Vagina (tissue), 2 donors: ENCODE measurements at places on chromosomes 5 and 9. TPM values are rescaled to one million over a fixed set of nuclear protein-coding genes. Genes with fewer than 3 reads are reported as not detected.
A peak's percentile ranks its signal among the peaks of the same experiment; 100 is the strongest.

- peak; percentile 69 for DNase-seq
These were observed 160.6 kb downstream of the COL23A1 start for GRCh38 chr5:178429491-178430185.

DNA sequence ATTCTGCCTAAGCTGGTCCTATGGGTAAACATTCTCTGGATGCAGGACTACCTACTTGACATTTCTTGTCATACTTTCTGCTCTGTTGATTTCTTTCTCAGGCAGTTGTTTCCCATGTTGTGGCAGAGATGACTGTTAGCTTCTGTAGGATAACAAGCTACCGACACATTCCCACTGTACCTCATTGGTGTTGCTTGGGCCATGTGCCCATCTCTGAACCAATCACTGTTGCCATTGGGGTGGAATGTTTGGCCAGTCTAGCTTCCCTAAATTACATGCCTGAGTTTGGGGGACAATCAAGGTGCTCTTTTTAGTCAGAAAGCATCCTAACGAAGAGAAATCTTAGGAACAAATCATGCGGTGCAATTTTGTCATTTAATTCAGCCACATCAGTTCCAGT is 212.0 kb downstream of the KDM4C start:
- DNase-seq: no peak

- DNase-seq: no peak
These were observed 20.5 kb downstream of the CSF1R start for GRCh38 chr5:150065886-150066285.

The RLN2 gene
- not detected for total RNA-seq

- DNase-seq: no peak
These were observed 13.2 kb downstream of the TTC39B start for GRCh38 chr9:15293804-15294316.

GRCh38 chr5:109759306-109759705 is 69.6 kb downstream of the MAN2A1 start:
- DNase-seq: no peak

The DOK3 gene
- total RNA-seq: 12.0 TPM

DNA sequence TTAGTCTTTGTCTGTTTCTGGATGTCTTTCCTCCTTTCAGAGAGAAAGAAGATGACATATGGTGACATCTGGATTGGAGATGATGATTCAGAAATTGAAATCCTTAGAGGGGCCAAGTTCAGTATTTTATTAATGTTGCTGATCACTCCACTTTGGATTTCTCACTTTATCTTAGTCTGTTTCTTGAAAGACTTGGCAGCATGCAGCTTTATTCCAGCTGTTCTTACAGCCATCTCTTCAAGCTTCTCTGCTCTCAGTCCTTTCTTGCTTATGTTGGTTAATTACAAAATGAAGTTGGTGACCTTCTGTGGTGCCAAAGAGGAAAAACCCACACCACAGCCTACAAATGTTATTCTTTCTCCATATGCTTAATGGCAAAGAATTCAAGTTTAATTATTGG is 62.1 kb downstream of the SNCAIP start:
- DNase-seq: no peak

The PTPN3 gene
- 15.5 TPM for total RNA-seq

DNA sequence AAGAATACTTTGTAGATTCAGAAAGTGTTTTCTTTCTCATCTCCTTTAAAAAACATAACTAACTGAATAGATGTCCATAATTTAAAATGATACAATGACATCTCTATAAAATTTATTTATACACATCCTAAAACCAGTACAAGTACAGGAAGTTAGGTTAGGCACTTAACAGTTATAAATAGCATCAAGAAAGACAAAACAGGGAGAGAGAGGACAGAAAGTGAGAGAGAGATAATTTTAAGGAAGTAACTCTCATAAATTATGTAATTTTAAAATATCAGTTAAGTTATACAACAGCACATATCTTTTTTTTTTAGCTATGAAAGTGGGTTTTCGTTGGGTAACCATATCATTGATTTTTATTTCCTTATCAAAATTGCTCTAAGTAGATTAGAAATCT is 1068.6 kb downstream of the TAF11L14 start:
- no peak for DNase-seq

- DNase-seq: no peak
These were observed 61.9 kb downstream of the PIK3R1 start for GRCh38 chr5:68277431-68277830.

GRCh38 chr5:176781638-176782570 is 28.5 kb upstream of the UNC5A start:
- DNase-seq: peak; percentile 82

DNA sequence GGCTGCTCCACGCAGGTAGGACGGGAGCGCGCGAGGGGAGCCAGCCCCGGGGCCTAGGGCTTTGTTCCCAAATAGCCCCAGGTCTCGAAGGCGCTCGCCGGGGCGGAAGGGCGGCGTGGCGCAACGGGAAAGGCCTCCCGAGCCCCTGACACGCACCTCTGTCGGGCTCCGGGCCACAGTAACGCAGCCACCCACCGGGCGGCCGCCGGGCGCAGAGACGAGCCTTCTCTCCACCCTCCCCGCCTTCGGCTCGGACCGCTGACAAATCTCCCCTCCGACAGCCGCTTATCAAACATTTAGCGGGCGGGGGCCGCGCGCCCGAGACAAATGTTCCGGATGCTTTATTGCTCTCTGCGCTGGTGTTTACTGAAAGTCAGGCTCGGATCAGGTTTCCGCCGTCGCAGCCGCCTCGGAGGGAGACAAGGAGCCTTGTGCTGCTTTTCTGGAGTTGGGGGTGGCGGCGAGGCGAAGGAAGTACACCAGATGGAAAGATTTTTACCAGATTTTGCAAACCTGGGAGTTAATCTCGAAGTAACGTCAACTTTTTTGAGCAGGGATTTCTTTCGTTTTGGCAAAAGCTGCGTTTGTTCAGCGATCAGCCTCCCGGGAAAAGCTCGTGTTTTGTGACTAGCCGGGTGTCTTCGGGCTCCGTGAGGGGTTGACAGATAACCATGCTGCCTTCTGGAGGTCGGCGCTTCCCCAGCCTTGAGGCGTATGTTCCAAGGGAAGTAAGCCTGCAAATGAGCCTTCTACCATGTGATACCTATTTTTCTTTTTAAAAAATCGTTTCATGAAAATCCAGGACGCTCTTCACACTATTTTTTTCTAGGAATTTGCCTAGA is 950 bp downstream of the RGMB start:
- DNase-seq: no peak

GRCh38 chr5:50415912-50416311 is 25.2 kb downstream of the EMB start:
- no peak for DNase-seq

DNA sequence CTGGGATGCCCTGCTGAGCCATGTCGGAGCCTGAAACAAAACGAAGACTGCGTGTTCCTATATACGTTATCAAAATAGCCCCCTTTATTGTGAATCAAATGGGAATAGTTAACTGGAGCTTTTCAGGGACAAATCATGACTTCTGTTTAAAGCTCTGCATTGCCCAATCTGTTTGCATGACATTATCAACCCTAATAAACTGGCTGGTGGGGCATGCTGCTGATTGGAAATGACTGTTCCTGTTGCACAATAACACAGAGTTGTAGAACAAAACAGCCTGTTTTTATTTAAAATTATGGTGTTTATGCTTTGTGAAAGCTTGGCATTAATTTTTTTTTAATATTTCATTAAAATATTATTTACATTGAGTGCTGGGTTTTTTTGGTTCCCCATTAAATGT is 215.5 kb downstream of the TMEM167A start:
- DNase-seq: no peak

DNA sequence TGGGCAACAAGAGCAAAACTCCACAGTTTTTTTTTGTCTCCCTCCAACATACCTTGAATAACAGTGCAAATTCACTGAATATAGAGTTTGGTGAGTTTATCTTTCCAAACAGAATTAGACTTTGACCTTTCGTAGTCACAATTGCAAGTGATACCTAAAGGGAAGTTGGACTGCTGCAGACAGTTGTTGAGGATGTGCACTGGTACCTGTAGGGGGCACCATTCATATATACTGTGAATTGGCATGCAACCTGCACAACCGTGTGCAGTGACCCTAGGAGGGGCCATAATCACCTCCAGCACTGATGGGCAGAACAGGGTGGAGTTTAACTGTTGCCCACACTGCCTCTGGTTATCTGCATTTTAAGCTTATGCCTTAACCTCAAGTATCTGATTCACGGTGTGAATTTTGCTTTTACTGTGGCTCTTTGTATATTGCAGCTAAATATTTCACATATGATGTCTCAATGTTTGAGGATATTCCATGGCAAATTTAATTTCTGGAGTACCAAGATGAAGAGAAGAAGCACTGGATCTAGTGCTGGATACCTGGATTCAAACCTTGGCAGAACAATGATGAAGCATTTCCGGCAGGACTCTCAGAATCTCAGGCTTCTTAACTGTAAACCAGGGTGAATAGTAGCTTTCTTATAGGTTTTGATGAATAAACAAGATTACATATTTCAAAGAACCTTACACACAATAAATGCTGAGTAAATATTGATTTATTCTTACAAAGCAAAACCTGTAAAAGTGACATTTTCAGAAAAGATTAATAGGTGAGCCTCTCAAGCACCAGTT is 144.3 kb downstream of the ACTBL2 start:
- no peak for DNase-seq

The TMEFF1 gene
- total RNA-seq: not detected

The HACD4 gene
- 3.2 TPM for total RNA-seq

- DNase-seq: no peak
These were observed 429.5 kb downstream of the TLE1 start for GRCh38 chr9:81259896-81260295.

The PCSK5 gene
- total RNA-seq: 22.6 TPM

The SPINK6 gene
- total RNA-seq: not detected

DNA sequence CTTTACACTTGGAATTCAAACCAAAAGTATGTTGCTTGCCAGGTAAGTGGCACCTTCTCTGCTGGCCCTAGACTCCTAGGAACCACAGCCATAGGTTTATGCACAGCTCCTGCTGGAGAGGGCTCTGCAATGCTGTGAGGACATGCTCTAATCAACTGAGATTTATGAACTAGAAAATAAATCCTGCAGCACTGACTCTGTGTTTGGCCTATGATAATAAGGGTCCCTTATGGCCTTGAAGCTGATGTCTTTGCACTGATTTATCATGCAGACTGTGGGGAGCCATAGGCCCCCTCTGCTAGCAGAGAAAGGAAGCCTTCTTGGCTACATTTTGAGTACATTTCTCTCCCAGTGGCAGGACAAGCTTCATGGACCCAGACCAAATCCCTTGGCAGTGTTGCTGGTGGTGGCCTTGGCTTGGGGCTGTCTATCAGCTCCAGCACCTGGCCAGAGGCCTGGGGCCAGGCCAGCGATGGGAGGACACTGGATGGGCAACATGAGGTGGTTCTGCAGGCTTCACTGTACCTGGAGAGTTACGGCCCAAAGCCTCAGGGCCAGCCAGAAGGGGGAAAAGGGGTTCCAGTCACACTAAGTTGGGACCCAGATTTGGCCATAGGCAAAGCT is 178.0 kb downstream of the SEMA6A start:
- DNase-seq: no peak

DNA sequence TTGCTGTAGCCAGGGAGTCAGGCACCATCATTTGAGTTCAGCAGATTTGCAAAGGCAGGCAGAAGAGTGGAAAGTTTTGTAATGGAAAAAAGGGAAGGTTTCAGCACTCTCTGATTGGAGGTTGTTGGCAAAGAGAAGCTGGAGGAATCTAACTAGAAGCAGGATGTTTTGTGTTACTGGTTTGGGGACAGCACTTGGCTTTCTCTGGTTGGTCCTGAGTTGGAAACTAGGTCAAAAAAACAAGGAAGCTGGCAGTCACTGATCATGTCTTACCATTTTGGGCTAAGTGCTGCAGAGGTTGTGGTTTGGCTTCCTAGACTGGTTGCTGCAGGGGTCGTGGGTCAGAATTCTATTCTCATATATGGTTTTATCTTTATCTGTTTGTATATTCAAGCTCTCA is 189.8 kb downstream of the DRD1 start:
- no peak for DNase-seq

GRCh38 chr5:171493646-171494393 is 74.4 kb downstream of the FGF18 start:
- no peak for DNase-seq

The TNIP1 gene
- total RNA-seq: 92.6 TPM

The PRRX2 gene
- 43.7 TPM for total RNA-seq
